Activated CD8-positive, alpha-beta memory T cell treated with anti-CD3 and anti-CD28 coated beads, Interleukin-2, amount 10 ng/mL, durations not matched to agents 7 days and 5 days (primary cell): ENCODE measurements at places on chromosomes 13 and 19. TPM values are rescaled to one million over a fixed set of nuclear protein-coding genes. Genes with fewer than 3 reads are reported as not detected.
A peak's percentile ranks its signal among the peaks of the same experiment; 100 is the strongest.

DNA sequence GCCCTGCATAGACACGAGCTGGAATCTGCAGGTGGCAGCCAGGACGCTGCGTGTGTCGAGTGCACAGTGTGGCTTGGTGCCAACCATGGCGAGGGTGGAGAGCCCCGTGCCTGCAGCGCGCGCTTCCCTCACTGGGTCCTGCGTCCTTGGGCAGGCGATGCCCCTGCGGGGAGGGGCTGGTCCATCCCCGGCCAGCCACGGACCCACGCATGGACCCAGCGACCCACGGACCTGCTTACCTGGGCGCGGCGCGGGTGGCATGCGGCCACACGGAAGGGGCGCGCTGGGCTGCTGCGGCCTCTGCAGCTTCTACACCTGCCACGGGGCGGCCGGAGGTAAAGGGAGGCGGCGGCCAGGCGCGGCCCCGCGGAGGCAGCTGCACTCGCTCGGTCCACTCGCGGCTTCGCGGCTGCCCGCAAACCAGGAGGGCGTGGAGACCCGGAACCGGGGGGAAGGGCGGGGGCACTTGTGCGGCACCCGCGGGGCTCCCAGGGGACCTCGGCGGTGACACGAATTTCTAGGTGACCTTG lies 569 bp upstream of the MCF2L start:
- DNase-seq, result no peak

DNA sequence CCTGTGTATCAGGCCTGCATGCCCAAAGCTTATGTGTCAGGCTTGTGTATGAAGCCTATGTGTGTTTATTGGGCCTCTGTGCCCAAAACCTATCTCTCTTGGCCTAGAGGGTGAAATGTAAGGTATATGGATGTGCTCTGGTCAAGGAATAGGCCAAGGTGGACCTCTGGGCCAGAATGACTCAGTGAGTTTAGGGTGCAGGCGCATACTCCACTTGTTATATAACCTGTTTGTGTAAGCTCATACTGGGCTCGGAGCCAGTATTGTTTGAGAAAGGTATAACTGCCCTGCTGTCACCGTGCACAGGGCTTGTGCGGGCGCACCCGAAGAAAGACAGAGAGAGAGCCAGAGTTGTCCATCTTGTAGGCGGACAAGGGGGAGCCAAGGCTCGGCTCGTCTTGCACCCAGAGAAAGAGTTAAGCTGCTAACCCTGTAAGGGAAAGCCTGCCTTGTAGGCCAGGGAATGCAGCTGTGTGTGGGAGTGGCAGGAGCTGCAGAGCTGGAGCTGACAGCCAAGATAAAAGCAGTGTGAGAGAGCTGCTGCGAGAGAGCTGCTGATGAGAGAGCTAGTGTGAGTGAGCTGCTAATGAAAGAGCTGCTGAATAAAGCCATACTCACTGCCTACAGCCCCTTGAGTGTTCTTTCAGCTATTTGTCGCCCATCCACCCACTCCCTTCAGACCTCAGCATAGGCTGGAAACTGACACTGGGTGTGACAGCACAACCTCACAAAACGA lies 43.4 kb upstream of the N4BP2L1 start:
- DNase-seq, result no peak

DNA sequence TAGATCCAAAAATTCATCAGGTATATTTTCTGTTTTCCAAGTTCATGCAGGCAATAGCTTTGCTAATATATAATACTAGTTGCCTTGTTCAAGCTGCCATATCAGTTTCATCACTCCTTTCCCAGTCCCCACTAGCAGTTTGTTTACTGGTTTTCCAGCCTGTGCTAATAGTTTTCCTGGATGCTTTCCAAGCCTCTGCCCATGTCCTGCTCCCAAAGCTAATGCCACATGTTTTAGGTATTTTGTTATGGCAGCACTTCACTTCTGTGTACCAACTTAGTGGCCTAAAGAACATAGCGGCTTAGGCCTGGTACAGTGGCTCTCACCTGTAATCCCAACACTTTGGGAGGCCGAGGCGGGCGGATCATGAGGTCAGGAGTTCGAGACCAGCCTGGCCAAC lies 28.1 kb upstream of the ZNF527 start:
- no peak for DNase-seq

- no peak for DNase-seq
Measured at GRCh38 chr19:45150751-45151281, 10.0 kb downstream of the NKPD1 start.

Gene SHISA2
- not detected for total RNA-seq

Gene TMPRSS9
- total RNA-seq, result not detected

Gene ZIC2
- 0.26 TPM for total RNA-seq

GRCh38 chr19:35153701-35154524 lies 622 bp upstream of the FXYD5 start:
- DNase-seq, result peak; percentile 82

GRCh38 chr13:76600081-76600480 lies 286.1 kb downstream of the KCTD12 start:
- no peak for DNase-seq

Gene AMH
- total RNA-seq, result 6.0 TPM

DNA sequence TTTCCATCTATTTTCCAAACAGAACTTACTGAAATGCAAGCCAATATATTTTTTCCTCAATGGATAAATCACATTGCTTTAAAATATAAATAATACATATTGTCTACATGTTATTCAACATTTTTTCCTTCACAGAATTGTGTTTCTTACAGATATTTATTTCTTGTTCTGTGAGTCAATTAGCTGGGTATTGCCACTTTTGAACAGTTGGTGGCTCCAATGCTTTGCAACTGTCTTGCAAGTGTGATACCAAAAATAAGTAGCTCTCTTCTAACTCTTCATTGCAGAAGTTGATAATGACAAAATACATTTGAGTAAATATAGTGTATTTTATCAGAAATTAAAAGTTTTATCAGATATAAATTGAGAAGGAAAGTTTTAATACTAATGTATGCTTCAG lies 17.1 kb upstream of the GPC5 start:
- DNase-seq, result no peak

GRCh38 chr13:113607889-113608635 lies 23.5 kb downstream of the TFDP1 start:
- DNase-seq, result no peak

DNA sequence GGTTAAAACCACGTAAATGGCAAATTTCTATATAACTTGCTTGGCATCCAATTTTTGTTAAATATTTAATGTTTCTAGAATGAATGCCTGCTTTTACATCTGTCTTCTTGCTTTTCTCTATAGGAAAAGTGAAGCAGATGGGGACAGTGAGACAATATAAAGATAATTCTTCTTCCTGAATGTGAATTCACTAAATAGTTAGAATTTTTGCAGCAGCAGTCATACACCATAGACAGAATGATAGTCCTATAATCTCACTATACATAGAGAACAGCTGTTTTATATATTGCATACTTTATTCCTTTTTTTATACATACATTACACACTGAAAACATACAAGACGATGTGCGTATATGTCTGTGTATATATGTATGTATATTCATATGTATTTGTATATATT lies 1127.3 kb downstream of the PCDH9 start:
- no peak for DNase-seq

DNA sequence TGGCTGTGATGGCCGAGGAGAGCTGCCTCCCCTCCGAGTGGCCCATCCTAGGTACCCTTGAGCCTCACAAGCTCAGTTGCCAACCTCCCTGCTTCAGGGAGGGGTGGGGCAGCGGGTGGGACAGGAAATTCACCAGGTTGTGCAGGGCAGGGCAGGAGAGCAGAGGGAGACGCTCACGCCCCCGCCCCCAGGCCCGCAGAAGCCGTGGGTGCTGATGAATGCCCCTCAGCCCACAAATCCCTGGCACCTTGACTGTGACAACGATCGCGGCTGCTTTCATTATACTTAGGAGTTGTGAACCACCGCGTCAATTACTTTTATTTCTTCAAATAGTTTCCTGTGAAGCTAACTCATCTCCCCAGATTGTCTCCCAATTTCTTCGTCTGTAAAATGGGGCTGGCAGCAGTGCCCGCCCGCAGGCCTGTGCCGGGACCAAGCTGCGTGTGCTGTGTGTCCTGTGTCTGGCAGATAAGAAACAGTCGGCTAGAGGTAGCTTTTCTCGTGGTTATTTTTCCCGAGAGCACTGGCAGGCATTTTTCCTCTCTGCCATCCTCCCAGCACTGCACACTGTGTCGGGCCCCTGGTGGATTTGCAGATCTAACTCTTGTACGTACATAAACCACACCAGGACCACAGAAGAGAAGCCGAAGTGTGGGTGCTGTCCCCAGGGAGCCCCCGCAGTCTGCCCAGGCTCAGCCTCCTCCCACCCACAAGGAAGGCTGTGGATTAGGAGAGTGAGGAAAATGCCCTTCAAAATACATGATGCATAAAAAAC lies 7.9 kb upstream of the RASA3 start:
- no peak for DNase-seq

Gene GDF15
- total RNA-seq, result not detected

Gene ZNF285
- total RNA-seq, result 1.2 TPM

Gene KIR2DL3
- 0.30 TPM for total RNA-seq

DNA sequence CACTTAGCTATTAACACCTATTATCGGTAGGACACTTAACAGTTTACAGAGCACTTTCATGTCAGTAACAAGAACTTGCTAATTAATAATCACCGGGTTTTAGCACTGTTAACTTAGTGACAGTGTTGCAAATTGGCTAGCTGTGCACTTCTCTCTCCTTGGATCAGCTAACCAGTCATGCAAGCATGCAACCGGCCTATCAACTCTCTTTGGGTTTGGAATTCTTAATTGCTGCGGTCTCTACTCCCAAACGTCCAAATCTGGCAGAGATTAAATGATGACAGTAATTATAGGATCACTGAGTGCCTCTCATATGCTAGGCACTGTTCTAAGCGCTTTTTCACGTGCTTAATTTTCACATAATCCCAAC lies 1.2 kb downstream of the EPS15L1 start:
- DNase-seq, result no peak

- DNase-seq, result no peak
Measured at GRCh38 chr13:73329355-73329754, 270.6 kb downstream of the KLF5 start.
